ENCODE measurements at places on chromosomes 4 and X.

GRCh38 chr4:80268081-80268823 lies 1.8 kb downstream of the FGF5 start:
- DNase-seq: no peak

DNA sequence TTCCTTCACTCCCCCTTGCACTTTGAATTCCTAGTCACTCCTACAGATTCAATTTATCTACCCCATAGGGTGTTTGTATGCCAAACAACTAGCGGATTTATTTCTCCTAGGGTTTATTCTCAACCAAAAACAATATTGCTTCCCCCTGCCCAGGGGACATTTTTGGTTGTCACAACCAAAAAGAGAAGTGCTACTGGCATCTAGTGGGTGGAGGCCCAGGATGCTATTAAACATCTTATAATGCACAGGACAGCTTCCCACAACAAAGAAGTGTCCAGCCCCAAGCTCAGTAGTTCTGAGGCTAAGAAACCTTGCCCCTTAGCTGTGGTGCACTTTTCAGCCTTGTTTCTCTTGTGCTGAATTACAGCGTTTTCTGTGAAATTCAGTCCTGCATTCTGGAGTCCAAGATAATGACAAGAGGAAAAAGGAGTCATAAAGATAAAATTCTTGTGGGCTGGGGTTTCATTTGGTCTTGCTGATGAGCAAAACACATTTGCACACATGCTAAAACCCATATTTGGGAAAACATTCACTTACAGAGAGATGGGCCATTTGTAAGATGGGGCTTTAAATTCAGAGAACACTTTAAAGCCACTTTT lies 11.2 kb upstream of the SYTL4 start:
- DNase-seq: no peak

DNA sequence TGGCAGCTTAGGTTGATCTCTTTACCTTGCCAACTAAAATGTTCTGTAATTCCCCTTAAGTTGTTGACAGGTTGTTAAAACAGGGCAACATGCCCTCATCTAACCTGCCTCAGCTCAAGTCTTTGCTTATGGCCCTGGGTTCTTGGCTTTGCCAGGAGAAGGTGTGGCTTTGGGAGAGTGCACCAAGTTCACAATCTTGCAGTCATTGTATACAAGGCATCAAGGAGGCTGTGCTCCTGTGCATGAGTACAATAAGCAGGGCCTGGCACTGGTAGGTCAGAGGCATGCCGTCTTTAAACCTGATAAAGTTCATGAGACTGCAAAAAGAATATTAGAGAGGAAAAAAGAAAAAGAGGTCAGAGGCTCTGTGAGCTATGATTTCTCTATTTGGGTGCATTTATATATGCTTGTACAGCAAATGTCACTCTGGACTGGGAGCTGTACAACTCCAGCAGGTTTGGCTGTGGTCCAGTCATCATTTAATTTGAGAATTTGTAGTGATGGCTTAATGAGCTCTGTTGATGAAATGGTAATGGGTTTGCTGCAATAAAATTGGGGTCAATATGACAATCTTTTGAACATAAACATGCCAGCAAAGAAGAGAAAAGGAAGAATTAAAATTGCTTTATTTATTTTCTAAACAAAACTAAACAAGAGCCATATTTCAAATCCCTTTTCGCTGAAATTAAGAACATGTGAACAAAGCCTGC lies 30.3 kb downstream of the AREG start:
- DNase-seq: no peak

GRCh38 chr4:100106982-100107381 lies 83.3 kb downstream of the DDIT4L start:
- DNase-seq: no peak

GRCh38 chrX:17736856-17737709 lies at the start of gene SCML1:
Gene SCML1, plus strand, starts transcription at chrX:17737493. Its CDS starts 6,694 bp downstream, at chrX:17744187.
- DNase-seq: peak; percentile 37

DNA sequence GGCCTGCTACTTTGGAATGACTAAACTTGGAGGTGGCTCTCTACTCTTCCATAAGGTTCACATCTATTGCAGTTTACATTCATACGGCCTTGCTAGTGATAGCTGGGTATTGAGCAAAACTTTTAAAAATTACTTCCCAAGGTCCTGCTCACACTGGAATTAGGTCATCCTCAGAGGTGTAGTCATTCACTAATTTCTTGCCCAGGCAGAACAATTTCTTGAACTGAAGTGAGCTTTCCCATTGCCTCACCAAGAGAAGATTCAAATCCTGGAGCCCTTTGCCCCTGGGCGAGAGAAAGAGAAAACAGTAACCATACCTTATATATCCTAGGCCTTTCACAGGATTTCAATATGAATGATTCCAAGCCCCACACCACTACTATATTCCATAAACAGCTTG lies 109.2 kb downstream of the GUCY2F start:
- DNase-seq: no peak

- no peak for DNase-seq
Measured at GRCh38 chrX:134886002-134886596, 104.7 kb upstream of the SMIM10 start.

DNA sequence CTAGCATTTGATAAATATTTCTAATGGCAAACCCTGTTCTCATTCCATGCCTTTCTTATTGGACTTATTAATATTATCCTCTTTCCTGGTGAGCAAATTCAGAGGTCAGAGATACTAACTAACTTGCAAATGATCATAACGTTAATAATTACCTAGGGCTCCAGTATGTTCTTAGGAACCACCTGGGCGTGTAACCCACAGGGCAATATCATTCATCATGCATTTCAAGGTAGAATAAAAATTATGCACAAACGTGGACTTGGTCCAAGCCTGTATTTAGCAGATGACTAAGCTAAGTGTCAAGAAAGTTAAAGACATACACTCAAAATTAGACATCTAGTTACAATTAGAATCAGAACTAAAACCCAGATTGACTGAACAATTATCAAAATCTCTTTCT lies 850.1 kb downstream of the TRIML1 start:
- no peak for DNase-seq

GRCh38 chr4:87824352-87824751 lies 8.4 kb upstream of the MEPE start:
- DNase-seq: no peak

- no peak for DNase-seq
Measured at GRCh38 chr4:59971952-59972351, 1228.2 kb upstream of the ADGRL3 start.

DNA sequence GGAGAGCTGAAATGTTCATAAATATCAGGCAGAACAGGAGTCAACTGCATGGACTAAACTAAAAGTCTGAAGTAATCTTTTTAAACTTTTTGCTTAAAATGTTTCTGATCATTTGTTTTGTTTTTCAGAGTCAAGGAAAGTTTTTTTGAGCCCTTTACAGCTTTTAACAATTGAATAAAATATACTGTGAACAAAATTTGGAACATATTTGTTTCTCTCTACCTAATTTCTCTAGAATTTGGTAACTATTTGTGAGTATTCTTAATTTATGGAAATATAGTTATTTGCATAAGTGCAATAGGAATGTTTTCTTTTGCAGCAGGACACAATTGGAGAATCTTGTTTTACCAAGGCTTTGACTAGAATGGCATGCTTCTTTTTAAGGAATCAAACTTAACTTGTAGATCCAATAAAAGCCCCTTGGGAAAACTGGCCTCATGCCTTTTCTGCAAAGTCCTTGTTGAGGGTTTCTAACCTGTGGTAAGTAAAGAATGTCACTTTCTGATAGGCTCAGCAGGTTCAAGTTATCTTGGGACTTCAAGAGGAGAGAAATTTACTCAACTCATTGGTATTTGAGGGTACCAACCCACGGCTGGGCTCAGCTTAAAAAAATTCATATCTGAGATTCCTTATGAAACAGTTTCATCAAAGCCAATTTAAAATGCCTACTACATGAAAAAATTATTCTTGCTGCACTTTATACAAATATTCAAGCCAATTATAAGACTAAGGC lies 91.5 kb downstream of the UPRT start:
- no peak for DNase-seq

GRCh38 chr4:31674313-31674947 lies 954.3 kb downstream of the PCDH7 start:
- DNase-seq: no peak

DNA sequence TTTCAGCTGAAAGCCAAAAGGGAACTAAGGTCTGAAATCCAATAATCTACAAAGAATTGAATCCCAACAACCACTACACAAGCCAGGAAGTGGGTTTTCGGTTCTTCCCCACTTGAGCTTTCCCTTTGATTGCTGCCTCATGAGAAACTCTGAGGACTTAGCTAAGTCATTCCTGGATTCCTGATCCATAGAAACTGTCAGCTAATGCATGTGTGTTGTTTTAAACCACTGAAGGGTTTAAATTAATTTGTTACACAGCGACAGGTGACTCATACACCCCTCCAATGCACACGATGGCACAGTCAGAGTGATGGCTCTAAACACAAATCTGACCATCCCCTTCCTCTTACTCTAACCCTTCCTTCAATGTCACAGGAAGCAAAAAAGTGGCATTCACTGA lies 282.9 kb downstream of the RAB28 start:
- DNase-seq: no peak

DNA sequence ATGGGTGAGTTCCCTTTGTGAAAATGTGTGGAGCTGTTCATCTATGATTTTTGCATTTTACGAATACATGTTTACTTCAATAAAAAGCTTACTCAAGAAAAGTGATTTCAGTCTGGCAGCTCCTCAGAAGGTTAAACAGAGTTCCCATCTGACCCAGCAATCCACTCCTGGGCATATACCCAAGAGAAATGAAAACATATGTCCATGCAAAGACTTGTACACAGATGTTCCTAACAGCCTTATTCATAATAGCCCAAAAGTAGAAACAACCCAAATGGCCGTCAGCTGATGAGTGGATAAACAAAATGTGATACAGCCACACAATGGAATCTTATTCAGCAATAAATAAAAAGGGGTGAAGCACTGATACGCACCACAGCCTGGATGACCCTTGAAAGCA lies 20.8 kb downstream of the CLCN4 start:
- no peak for DNase-seq

DNA sequence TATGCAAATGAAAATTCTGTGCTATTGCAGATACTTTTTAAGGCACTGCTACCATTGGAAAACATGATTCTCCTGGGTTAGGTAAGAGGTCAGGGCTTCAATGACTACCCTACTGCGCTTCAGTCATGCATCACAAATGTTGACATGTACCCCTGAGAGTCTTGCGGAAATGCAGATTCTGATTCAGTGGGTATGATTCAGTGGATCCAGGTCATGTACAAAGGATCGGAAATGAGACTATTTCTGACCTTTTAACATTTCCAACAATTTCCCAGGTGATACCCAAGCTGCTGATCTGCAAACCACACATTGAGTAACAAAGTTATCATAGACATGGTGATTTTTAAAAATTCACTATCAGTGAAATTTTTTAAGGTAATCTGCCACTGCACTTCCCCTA lies 62.6 kb downstream of the DDX53 start:
- no peak for DNase-seq

GRCh38 chrX:123749643-123750042 lies 16.8 kb upstream of the THOC2 start:
- no peak for DNase-seq

DNA sequence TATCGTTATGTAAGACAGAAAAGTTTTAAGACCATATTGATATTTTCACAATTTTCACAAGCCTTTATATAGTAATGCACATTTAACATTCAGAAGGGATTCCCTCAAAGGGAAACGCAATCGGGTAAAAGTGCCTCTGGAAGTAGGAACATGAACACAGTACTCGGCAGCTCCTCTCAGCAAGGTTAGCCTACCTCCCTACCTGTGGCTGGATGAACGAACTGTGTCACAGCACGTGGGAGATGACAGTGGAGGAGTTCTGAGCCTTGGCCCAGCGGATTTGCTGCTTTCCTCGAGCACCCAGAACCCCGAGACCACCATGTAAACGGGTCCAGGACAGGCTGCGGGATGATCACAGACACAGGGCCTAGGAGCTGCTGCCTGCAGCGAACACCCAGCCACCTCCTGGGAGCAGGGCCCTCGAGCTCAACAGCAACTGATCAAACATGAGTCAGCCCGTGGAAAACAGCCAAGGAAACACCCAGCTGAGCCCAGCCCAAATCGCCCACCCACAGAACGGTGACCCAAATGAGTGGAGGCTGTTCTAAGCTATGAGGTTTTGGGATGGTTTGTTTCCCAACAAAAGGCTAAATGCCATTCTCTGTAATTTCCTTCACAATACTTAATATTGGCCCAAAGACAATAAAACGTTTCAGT lies 30.4 kb downstream of the FAT1 start:
- DNase-seq: no peak

- DNase-seq: no peak
Measured at GRCh38 chr4:74331944-74332343, 23.7 kb downstream of the EPGN start.

GRCh38 chr4:108201774-108202173 lies 33.0 kb upstream of the LEF1 start:
- no peak for DNase-seq

DNA sequence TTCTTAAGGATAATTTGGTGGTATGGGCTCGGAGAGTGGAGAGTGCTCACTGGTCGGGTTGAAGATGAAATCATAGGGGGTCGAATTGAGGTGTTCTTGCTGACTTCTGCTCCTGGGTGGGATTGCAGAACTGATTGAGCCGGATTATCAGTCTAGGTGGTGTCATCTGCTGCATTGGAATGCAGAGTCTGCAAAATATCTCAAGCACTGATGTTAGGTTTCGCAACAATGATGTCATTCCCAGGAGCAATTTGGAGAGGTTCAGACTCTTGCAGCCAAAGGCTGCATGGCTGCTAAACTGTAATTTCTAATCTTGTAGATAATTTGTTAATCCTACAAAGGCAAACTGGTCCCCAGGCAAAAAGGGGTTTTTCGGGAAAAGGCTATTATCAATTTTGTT lies 67.7 kb downstream of the RHOH start:
- DNase-seq: no peak

GRCh38 chrX:1355131-1356046 lies 18.8 kb downstream of the IL3RA start:
- no peak for DNase-seq

GRCh38 chrX:23900220-23900797 lies 7.4 kb downstream of the APOO start:
- no peak for DNase-seq

DNA sequence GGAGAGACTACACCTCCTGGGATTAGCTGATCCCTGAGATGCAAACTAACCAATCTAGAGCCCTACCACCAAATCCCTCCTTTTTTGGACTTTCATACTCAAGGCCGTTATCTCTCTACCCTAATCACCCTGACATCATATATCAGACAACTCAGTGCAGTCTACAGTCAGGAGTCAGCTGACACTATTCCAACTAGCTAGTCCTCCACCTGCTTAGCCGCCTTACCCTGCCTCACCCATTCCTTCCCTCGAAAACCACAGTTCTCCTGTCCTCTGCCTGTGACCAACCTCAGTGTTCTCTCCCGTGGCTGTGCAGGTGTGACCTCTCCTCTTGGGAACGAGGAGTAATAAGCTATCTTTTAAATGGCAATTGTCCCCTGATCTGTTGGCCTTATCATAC lies 1.8 kb upstream of the PPEF2 start:
- no peak for DNase-seq
